ENCODE measurements at places on chromosomes 11 and 22. TPM values are rescaled to one million over a fixed set of nuclear protein-coding genes. Genes with fewer than 3 reads are reported as not detected.

The SLC37A2 gene
- total RNA-seq: 0.57 TPM

The CBX7 gene
- 2.4 TPM for total RNA-seq

The FKBP2 gene
- 53.8 TPM for total RNA-seq

The THY1 gene
- 2.1 TPM for total RNA-seq

The RTN4R gene
- total RNA-seq: 1.3 TPM

The NARS2 gene
- total RNA-seq: 16.9 TPM

The SLC22A9 gene
- not detected for total RNA-seq

The SCN3B gene
- total RNA-seq: 2.3 TPM

The NFAM1 gene
- total RNA-seq: not detected

The MAJIN gene
- total RNA-seq: not detected

Measured in bladder microvascular endothelial cell (primary cell).